NCI-H1436 treated with DMSO at 0.1 percent for 48 hours (cell line): ENCODE measurements at places on chromosomes 12 and 14.

DNA sequence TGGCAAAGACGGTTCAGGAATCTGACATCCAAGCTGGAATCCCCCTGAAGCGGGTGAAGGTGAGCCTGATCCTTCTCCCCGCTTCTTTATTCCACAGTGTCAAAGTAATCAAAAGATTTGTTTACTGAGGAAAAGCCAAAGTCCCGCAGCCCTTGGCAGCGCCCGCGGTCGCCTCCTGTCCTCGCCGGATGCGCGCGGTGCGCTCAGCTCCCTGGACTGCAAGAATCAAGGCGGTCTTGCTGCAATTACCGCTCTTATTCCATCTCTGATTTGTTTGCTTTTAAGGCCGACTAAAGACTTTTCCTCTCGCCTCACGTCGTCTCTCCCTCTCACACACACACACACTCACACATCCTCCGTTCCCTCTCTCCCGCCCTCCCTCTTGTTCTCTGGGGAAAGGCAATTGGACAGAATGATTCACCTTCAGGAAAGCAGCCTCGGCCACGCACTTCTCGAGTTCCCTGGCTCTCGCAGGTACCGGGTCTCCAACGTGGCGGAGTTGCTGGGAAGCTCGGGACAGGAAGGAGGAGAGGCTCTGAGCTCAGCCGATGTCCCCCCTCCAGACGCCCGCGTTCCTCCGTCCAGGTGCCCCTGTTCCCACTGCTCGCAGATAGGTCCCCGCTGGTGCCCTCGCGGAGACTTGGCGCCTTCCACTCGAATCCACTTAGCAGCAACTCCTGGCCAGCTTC lies 68.6 kb upstream of the USP15 start:
- no peak for DNase-seq

GRCh38 chr14:71891970-71892369 lies 40.3 kb upstream of the RGS6 start:
- no peak for DNase-seq

GRCh38 chr14:80017795-80018194 lies 193.5 kb downstream of the DIO2 start:
- no peak for DNase-seq

DNA sequence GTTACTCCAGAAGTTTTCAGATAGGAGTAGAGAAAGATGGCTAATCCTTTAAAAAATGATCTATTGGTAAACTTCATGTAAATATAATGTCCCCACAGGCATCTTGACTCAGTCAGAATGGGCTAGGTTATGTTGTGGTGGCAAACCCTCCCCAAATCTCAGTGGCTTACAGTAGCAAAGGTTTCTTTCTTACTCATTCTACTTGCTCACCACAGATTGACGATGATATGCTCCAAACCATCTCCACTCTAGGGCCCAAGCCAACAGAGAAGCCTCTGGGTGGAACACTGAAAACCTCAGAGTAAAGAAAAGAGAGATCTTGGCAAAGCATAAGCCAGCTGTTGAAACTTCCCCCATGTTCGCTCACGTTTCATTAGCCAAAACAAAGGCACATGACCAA lies 146.4 kb downstream of the EMP1 start:
- no peak for DNase-seq

DNA sequence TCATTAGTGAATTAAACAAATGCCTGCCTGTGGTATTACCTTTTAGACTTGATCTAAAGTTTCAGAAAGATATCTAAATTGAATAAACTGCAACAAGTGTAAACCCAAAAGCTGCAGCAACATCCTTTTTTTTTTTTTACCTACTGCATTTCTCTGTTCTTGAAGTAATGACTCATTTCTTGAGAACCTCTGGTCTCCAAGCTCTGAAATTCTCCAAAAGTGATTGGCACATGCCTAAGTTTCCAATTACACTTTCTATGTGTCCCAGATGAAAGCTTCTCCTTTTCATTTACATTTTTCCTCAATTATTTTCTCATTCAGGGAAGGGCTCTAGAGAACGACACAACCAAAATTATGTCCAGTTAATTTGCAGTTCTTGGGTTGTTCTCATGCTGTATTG lies 435.2 kb upstream of the DCN start:
- DNase-seq, result no peak

DNA sequence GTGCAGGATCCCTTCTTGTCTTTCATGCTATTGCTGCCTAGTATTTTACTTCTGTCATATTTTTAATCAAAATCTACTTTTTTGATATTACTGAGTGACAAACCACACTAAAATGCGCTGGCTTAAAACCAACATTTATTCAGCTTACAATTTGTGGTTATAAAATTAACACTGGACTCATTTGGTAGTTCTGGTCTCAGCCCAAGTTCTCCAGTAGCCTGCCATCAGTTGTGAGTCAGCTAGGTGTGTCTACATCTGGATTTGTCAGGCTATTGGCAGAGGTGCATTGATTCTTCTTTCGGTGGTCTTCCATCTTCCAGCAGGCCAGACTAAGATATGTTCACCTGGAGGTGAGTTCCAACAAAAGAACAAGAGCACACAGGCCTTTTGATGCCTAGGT lies 765.1 kb upstream of the FBXO33 start:
- no peak for DNase-seq

DNA sequence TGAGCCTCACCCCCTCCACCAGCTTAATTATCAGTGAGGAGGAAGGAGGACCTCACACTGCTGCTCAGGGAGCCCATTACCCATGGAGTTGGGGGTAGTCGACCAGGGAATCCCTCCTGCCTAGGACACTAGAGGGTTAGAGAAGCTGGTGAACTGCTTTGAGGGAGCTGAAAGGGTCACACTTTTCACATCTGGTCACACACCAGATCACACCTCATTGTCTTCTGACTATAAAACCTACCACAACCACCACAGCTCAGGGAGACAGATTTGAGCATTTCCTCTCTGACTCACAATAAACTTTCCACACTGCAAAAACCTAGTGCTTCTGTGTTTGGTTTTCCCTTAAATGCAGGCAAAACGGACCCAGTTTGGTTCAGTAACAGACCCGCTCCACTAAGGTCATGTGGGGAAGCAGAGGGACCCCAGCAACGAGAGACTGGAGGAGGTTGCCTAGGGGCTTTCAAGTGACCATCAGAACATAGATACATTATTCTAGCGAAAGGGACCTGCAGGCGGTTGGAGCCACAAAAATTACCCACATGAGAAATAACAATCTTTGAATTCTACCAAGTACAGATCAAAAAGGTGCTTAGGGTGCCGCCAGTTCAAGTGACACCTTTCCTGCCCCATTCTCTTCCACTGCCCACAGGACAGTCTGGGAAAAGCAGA lies 151.4 kb upstream of the AVPR1A start:
- DNase-seq, result no peak

- DNase-seq, result no peak
These were observed 183.3 kb downstream of the PTPRO start for GRCh38 chr12:15505616-15506015.

DNA sequence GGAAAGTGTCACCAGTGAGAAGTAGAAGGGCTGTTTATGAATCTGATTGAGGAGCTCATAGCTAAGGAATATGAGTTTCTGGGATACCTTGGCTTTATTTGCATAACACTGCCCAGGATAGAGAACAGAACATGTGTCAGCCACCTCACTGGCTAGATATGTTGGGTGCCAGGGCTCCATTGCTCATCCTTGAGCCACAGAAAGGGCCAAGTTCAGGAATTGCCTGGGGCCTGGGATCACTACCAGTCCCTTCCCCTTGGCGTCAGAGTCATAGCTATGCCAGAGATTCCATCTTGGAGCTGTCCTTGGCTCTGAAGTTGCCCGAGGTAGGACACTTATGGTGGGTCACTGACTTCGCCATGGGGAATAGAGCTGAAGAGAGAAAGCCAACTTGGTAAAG lies 49.0 kb downstream of the IFT43 start:
- DNase-seq, result no peak

DNA sequence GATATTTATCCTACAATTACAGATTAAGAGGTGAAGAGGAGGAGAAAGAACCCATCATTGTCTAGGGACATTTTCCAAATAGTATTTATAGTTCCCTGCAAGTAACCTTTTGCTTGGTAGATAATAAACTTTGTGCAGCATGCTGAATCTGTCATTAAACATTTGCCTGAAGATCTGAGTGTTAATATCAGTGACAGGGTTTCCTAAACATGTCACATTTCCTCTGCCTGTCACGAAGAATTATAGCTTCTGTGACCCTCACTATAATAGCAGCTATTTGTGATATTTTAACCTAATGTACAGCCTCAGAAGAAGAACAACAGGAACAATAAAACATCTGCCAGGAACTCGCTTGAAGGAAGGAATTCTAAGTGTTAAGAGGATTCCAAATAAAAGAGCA lies 350.3 kb downstream of the GXYLT1 start:
- no peak for DNase-seq

GRCh38 chr14:88439088-88439487 lies 53.6 kb downstream of the SPATA7 start:
- no peak for DNase-seq

DNA sequence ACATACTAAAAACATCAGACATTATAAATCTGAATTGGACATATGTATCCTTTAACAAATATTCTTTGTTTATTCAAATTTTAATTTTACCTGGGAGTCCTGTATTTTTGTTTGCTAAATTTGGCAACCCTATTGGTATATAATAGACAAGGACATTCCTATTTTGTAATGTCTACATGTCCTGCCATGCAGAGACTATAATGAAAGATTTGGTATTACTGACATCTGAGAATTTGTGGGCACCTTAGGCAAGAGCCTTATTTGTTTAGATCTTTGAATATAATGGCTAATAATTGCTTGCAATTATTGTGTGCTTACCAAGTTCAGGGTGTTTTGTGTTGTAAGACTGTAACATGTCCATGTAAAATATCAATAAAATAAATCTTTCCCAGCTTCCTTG lies 334.4 kb downstream of the KCNH5 start:
- DNase-seq, result no peak

GRCh38 chr12:49322367-49322707 lies 718 bp upstream of the TROAP start:
- no peak for DNase-seq

GRCh38 chr12:82057770-82058169 lies 298.6 kb upstream of the PPFIA2 start:
- DNase-seq, result no peak

GRCh38 chr12:130423991-130424857 lies 86.5 kb downstream of the PIWIL1 start:
- no peak for DNase-seq

DNA sequence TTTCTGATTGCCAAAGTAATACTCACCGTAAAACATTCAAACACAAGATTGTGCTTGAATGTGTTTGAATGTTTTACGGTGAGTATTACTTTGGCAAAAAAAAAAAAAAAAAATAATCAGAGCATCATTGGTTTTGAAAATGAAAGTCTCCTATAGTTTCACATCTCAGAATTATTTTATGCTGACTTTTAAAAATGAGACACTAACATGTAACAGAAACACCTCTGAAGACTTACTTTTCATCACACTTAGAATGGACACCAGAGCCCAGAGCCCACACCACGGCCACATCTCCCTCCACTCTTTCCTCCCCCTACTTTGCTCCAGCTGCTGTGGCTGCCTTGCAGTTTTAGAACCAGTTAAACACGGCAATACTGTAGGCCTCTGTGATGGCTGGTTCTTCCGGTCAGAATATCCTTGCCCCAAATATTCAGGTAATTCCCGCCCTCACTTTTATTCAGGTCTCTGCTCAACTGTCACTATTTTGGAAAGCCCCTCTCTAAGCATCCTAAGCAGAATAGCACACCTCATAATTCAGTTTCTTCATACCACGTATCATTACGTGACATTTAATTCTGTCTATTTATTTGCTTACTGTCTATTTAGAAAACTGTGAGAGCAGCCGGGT lies 138.9 kb upstream of the MAX start:
- DNase-seq, result no peak

GRCh38 chr14:66247662-66248193 lies 238.4 kb upstream of the CCDC196 start:
- no peak for DNase-seq

- DNase-seq, result no peak
These were observed 1.4 kb downstream of the MDM2 start for GRCh38 chr12:68809190-68810026.

DNA sequence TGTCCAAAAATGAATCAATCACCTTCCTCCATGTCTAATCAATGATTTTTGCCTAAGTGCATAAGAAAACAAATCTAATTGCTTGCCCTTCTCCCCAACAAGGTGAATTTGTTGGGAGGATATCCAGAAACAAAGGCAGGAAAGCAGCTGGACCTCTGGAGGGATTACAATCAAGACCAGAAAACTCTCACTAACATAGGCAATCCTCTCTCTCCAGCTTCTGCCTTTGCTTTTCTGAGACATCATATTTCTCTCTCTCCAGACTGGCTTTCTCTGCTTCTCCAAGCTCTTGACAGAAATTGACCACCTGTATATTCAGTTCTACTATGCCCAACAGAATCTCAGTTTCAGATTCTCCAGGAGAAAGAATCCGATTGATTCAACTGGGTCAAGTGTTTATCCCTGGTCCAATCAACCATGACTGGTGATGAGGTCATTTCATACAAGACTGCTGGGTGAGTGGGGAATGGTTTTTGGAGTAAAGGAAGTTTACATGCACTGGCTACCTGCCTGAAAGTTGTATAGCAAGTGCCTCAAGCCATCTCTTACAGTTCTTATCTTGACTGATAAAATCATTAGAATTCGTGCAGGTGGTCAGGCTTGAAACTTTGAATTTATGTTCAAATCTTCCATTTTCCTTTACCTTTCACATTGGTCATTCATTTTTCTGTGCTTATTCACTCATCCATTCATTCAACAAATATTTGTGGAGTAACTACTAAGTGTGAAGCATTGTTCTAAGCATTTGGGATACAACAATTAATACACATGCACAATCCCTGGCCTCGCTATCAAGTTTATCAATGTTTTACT lies 22.2 kb upstream of the CFAP54 start:
- DNase-seq, result no peak

- DNase-seq, result no peak
These were observed 28.3 kb downstream of the XRCC3 start for GRCh38 chr14:103686831-103687485.

DNA sequence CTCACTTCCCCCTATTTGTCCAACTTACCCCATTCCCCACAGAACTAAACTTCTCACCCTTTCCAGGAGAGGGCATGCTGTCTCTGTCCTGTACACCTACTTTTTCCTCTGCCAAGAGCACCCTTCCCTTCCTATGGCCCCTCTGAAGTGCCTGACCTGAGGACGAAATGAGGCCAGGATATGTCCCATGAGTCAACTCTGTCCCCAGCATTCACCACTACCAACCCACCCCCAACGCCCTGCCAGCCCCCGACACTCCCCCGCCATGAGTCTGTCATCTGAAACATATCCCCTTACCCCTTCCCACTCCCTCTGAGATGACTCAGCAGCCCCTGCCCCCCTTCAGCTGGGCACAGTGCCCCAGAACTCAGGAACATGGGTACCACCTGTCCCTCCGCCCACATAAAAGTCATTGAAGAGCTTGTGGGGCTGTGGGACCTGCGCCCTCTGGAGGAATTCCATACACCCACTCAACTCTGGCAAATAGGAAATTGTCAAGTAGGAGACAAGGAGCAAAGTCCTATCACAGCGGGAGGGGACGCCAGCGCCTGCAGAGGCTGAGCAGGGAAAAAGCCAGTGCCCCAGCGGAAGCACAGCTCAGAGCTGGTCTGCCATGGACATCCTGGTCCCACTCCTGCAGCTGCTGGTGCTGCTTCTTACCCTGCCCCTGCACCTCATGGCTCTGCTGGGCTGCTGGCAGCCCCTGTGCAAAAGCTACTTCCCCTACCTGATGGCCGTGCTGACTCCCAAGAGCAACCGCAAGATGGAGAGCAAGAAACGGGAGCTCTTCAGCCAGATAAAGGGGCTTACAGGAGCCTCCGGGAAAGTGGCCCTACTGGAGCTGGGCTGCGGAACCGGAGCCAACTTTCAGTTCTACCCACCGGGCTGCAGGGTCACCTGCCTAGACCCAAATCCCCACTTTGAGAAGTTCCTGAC lies 26.3 kb downstream of the ITGA7 start:
- DNase-seq, result no peak
